Caki2 (cell line): ENCODE measurements at places on chromosomes 1 and 21. TPM values are rescaled to one million over a fixed set of nuclear protein-coding genes. Genes with fewer than 3 reads are reported as not detected.

The DNM3 gene
- 1.7 TPM in 1 of 2 replicates, not detected in the other for total RNA-seq

The KRTAP13-2 gene
- total RNA-seq, result not detected in 2 replicates

The PDC gene
- not detected in 2 replicates for total RNA-seq

The USF1 gene
- 55.3 and 65.1 TPM in 2 replicates for total RNA-seq
